ENCODE measurements at places on chromosomes 12 and 14.

- no peak for DNase-seq
Measured at GRCh38 chr12:19826980-19827550, 387.8 kb downstream of the AEBP2 start.

- DNase-seq = no peak
Measured at GRCh38 chr12:65529771-65530435, 251.4 kb downstream of the MSRB3 start.

GRCh38 chr12:54378796-54379397 lies 5.6 kb downstream of the ZNF385A start:
- DNase-seq = no peak

- DNase-seq = no peak
Measured at GRCh38 chr12:16523284-16523950, 82.5 kb downstream of the LMO3 start.

DNA sequence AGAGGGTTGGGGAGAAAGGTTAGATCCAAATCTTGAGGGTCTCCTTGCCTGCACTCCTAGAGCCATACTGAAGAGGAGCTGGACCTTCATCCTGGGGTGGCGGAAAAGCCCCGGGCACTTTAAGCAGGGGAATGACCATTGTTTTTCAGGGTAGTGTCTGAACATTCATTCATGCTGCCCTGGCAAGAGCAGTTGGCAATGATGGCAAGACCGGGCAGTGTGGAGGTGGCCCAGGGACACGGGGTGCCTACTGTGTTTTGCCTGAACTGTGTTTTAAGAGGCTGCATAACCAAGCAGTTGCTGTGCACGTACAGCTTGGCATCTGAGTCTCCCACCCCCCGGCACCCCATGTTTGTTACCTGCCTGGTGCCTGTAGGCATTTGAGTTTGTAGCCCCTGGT lies 14.7 kb downstream of the TPCN1 start:
- no peak for DNase-seq

GRCh38 chr14:59509101-59509500 lies 24.8 kb downstream of the JKAMP start:
- no peak for DNase-seq

DNA sequence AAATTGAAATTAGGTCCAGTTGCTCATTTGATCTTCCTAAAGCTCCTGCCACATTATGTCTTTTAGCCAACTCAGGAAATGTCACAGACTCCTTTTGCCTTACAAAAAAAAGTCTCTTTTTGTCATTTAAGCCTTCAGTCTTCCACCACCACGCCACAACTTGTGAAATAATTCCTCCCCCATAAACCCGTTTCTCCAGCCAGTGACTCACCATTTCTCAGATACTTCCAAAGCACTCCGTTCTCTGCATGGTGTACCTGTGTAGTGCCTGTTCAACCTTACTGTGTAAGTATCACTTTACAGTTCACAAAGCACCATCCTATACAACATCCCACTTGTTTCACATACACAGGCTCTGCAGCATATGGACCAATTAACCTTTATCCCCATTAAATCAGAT lies 139.5 kb upstream of the AEBP2 start:
- no peak for DNase-seq

DNA sequence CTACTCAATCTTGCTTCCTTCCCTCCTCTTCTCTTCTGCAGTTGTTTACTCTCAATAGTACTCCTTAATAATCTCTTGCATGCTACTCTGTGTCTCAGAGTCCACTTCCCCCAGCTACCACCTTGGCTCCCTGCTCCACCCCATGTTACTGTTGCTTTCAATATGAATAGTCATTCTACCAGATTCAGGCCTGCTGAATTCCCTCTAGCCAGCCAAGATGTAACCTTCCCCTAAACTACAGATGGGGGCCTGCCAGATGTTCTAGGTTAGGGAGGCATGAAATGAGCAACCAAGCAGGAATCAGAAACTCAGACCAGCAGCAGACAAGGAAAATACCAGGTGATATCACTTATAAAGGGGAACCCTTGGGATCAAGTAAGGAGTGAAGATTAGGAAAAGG lies 392.1 kb upstream of the DDHD1 start:
- no peak for DNase-seq

- no peak for DNase-seq
Measured at GRCh38 chr12:54601841-54602240, 13.4 kb upstream of the PPP1R1A start.

DNA sequence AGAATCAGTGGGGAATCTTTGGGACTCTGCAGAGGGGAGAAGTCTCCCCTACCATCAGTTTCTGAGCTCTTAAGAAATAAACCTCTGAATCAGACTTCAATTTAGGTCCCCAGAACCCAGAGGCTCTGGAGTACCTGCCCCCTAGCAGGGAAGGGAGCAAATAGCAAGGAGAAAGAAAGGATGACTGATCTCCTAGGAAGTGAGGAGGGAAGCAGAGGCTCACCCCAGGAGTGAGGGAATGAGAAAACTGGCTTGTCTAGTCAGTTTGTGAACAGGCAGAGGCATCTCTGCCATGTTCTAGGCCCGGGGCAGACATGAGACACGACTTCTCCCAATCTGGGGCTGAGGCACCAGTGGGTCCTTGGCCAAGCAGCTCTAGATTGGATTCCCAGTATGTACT lies 24.3 kb upstream of the SMUG1 start:
- no peak for DNase-seq

GRCh38 chr12:128458301-128458974 lies 191.5 kb downstream of the TMEM132C start:
- DNase-seq = no peak
